NCI-H2081 (cell line): ENCODE measurements at places on chromosomes 13 and 19.
A peak's percentile ranks its signal among the peaks of the same experiment; 100 is the strongest.

DNA sequence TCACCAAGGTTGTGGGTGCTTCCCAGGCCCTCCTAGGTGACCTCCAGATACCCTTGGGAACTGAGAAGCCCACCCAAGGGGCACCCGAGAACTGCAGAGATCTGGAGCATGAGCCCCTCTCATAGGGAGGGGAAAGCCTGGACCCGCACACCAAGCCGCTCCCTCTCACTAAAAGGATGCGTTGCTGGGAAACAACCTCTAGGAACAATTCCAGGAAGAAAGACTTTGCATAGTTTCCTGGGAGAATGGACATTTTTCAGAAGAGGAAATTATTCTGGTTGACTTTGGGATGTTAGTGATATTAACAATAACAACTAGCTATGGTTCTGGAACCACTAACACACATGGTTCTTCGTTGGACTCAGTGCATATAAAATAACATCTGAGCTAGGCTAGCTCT, 64.6 kb downstream of the SLC7A1 start:
- DNase-seq: no peak

DNA sequence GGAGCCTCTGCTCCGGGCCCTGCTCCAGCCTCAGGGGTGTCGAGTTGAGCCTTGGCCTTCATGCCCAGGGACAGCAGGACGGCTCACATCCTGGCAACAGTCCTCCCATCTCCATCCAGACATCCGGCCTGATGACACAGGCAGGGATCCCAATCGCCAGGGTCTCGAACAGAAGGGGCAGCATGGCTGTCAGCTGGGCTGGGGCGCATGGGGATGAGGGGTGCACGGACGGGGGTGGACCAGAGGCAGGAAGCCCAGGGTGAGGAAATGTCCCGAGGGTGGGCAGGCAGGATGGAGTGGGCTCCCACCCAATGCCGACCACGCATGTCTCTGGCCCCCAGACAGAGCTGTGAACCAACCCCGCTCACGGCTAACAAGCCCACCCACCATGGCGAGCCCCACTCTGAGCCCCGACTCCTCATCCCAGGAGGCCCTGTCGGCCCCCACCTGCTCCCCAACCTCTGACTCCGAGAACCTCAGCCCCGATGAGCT, 16.2 kb downstream of the EVI5L start:
- DNase-seq: no peak

GRCh38 chr13:91112201-91112923, 235.1 kb upstream of the MIR17HG start:
- DNase-seq: no peak

GRCh38 chr19:18153556-18154134, 682 bp downstream of the PIK3R2 start:
- DNase-seq: no peak

DNA sequence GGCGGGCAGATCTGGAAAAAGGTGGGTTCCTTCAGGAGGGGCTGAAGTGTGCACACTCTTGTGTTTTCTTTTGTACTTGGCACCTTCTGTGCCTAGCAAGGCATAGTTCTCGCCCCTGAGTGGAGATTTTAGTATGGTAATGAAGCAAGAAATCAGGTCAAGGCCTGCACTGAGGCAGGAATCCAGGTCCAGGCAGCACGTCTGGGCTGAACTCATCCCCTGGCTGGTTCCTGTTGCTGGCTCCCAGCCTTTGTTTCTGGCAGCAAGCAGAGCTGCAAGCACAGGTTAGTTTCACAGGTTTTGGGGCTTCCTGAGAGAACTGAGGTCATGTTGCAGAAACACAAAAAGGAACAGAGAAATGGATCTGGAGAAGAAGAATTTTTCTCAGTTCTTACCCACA, 21.2 kb downstream of the SIGLEC7 start:
- no peak for DNase-seq

DNA sequence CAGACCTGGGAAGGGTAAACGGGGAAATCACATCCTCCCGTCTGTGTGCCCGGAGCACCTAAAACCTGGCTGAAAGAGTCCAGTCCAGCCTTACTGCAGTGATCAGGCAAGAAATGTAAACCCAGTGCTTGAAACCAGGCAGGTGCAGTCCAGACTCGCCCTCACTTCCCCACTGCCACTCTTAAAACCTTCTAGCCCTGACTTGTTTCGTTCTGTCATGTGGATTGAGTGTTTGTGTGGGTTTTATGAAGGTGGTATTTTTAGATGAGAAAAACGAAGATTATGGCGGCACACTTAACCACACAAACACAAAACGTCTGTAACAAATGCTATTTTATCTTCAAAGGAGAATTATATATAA, 839 bp upstream of the CKAP2 start:
- DNase-seq: peak; percentile 39

DNA sequence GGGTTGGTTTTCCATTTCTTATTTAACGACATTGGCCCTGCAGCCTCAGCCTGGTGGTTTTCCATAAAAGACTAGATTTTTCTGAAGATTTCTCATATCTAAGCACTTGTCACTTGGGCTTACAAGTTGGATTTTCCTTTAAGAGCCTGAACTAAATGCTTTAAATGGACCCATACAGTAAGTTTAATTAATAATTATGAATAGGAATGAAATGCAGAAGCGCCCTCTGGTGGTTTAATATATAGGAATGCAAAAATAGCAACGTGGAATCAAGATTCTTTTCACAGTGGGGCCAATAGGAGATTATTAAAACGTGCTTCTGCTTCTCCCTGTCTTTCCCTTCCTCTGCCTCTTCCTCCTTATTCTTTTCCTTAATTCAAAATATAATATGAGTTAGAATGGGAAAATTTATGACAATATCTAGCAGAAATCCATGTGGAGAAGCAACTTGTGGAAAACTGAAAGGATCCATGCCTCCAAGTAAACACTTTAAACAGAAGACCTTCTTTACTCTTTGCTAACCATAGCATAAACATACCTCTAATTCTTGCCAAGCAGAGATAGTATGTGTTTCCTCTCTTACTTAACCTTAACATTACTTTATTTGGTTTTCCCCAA, 324.0 kb downstream of the GPC5 start:
- peak; percentile 33 for DNase-seq

DNA sequence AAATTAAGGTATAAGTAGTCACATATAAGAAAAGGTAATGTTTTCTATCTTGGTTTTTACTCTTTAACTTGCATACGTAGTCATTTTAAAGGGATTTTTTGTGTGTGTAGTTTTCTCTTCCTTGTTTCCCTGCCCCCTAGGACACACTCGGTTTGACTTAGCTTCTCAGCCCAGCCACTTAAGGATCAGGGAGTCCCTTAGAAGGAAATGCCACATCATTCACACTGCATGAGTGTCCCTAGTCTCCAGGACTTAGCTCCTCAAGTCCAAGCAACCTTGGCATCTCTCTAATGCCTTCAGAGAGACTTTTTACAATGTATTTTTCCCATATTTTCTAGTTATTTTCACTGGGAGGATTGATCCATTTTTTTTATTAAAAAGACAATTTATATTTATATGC, 1407.7 kb downstream of the EFNB2 start:
- DNase-seq: no peak
